ENCODE measurements at places on chromosomes 1 and 21. TPM values are rescaled to one million over a fixed set of nuclear protein-coding genes. Genes with fewer than 3 reads are reported as not detected.

DNA sequence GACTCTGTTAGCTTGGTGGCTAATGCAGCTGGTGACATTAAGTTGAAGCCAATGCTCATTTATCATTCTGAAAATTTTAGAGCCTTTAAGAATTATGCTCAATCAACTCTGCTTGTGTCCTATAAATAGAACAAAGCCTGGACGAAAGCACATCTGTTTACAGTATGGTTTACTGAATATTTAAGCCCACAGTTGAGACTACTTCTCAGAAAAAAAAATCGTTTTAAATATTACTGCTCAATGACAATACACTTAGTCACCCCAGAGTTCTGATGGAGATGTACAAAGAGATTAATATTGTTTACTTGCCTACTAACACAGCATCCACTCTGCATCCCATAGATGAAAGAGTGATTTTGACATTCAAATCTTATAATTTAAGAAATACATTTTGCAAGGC, 79.6 kb downstream of the NEGR1 start:
- H3K27me3 ChIP-seq = no peaks in the 10 kb centered on the region
- no peak overlapping the region for H3K27ac ChIP-seq
- H3K4me3 ChIP-seq = no peak overlapping the region
- H3K36me3 ChIP-seq = no peaks in the 10 kb centered on the region
- no peaks in the 10 kb centered on the region for H3K4me1 ChIP-seq

- no peak for DNase-seq
- no peak overlapping the region for H3K4me3 ChIP-seq
- peaks cover 5% of the 10 kb centered on the region for H3K4me1 ChIP-seq
- no peaks in the 10 kb centered on the region for H3K27me3 ChIP-seq
Observed at GRCh38 chr1:93579891-93580290, 101.7 kb downstream of the BCAR3 start.

DNA sequence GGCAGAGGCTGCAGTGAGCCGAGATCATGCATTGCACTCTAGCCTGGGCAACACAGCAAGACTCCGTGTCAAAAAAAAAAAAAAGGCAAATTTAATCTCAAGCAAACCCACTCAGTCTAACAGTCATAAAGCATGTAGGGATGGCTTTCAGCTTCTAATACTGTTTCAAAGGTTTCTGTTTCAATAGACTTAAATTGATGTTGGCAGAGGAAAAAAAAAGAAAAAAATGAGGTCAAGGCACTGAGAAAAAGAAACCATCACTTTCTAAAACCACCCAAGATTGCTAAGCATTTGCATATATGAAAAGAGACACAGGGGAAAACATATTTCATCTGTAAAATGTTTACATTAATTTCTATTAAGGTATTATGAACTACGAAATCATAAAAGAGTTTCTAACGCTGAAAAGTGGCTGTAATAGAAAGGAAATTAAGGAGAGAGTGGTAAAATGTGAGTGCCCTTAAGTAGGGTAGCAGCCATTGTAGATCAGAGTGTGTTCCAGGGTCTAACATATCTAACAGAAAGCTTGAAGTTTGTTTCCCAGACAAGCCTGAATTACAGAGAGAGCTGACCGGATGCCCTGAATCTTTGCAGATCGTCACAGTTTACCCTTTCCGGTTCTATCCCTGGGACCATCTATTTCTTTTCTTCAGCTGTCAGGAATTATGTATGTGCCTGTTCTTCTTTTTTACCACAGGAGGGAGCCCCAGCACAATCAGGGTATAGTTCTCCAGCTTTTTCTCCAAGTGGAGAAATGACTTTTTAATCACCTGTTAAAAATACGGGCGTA, 70.0 kb downstream of the PLD5 start:
- H3K27me3 ChIP-seq = no peaks in the 10 kb centered on the region
- H3K4me1 ChIP-seq = no peaks in the 10 kb centered on the region
- DNase-seq = no peak
- no peak overlapping the region for H3K4me3 ChIP-seq

DNA sequence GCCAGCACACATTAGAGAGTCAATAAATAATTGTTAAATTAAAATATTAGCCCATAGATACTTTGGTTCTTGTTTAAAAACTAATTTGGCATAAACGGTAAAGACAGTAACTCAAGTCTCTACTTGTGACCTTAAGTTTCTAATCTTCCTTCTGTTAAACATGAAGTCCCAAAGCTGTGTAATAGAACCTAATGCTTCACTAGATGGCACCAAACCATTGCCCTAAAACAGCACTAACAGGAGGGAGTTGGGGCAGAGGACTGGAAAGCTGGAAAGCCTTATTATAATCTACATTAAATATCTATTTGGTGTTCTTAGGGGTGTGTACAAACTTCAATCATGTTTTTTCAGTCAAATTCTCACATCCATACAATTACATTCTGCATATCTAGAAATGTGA, 176.7 kb downstream of the OLFM3 start:
- H3K36me3 ChIP-seq = no peaks in the 10 kb centered on the region
- no peak overlapping the region for H3K4me3 ChIP-seq
- H3K4me1 ChIP-seq = no peaks in the 10 kb centered on the region
- no peaks in the 10 kb centered on the region for H3K27me3 ChIP-seq
- H3K27ac ChIP-seq = no peak overlapping the region
- no peak for DNase-seq

LORICRIN gene
- not detected for polyA plus RNA-seq
